ENCODE measurements at places on chromosomes 16 and 17.
A peak's percentile ranks its signal among the peaks of the same experiment; 100 is the strongest.

DNA sequence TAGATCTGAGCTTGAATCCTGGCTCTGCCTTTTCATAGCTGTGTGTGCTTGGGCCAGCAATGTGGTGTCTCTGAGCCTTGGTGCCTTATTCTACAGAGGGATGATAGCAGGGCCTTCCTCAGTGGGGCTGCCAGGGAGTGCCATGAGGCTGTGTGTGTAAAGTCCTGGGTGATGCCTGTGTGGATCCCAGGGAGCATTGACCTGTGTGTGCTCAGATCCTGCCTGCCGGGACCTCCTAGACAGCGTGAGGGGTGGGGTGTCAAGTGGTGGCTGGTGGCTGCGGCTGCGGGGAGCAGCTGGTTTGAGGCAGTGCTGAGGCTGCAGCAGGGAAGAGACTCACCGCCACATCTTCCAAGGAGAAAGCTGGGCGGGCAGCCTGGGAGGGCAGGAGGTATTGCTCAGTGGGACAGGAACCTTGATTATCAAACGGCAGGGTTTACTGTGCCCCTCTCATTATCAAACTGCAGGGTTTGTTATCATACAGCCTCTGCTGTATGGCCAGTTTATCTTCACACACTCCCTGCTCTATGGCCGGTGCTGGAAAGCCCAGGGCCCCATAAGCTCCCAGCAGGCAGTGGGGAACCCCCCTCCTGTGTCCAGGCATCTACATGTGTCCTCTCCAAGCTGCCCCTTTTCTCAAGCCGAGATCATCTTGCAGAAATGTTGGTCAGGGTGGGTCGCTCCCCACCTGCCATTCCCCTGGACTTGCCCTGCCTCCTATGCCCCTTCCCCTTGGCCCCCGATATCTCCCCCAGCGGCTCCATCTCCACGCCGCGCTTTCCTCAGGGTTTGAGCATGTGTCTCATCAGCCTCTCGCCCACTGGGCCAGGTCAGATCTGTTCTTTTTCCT, 3.1 kb upstream of the ADCY7 start:
- DNase-seq: no peak

GRCh38 chr16:54059319-54059718, 227.3 kb downstream of the IRX3 start:
- no peak for DNase-seq

- no peak for DNase-seq
Observed at GRCh38 chr17:41913798-41914197, 5.0 kb downstream of the ACLY start.

DNA sequence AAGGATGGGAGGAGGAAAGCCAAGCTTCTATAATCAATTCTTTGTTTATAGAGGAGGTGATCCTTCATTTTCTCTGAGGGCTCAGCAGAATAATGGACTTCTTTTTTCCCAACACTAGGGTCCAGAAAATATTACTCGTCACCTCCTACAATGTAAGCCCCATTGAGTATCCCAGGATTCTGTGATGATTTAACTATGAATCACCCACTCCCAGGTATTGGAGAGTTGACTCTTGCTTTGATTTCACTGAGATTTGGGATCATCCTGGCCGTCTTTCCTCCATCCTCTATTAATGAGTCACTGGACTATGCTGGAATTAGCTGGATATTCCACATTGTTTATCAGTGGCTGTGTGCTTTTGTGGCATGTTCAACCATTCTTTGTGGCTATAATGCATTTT, 452.0 kb downstream of the NPIPA7 start:
- DNase-seq: peak; percentile 26

DNA sequence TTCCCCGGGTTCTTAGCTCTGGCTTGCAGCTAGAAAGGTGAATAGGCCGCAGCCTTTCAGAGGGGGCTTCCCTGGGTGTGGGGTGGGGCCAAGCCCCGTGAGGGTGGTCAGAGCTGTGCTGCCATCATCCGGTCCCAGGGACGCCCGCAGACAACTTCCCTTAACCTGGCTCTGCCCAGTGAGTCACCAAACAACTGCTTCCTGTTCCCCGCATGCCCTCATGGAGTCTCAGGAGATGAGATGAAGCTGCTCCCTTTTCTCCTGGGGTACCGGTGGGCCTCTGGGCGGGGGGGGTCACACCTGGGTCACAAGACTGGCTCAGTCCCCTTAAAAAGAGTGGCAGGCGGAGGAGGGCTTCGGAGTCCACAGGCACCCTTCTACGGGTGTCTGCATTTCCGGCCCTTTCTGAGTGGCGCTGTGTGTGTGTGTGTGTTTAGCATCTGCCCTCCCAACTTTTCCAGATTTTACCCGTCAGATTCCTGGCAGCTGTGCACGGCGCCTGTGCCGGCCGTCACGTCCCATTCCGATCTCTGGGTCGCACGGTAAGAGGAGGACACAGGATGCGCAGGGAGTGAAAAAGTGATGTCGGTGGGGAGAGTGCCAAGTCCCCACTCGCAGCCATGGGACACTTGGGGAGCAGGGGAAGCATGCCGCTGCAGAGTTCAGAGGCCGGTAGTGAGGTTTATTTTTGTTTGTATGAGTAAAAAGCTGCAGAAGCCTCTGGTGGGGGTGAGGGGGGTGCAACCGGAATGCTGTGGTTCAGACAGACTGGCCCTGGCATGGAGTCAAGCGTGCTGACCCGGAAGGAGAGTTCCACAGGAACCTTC, 16.8 kb downstream of the HIC1 start:
- DNase-seq: no peak

GRCh38 chr16:84026606-84027005, 16.0 kb downstream of the SLC38A8 start:
- DNase-seq: no peak

- peak; percentile 57 for DNase-seq
Observed at GRCh38 chr17:29116804-29117753, 63.1 kb downstream of the MYO18A start.

GRCh38 chr16:17301593-17302135, 169.1 kb downstream of the XYLT1 start:
- DNase-seq: no peak

DNA sequence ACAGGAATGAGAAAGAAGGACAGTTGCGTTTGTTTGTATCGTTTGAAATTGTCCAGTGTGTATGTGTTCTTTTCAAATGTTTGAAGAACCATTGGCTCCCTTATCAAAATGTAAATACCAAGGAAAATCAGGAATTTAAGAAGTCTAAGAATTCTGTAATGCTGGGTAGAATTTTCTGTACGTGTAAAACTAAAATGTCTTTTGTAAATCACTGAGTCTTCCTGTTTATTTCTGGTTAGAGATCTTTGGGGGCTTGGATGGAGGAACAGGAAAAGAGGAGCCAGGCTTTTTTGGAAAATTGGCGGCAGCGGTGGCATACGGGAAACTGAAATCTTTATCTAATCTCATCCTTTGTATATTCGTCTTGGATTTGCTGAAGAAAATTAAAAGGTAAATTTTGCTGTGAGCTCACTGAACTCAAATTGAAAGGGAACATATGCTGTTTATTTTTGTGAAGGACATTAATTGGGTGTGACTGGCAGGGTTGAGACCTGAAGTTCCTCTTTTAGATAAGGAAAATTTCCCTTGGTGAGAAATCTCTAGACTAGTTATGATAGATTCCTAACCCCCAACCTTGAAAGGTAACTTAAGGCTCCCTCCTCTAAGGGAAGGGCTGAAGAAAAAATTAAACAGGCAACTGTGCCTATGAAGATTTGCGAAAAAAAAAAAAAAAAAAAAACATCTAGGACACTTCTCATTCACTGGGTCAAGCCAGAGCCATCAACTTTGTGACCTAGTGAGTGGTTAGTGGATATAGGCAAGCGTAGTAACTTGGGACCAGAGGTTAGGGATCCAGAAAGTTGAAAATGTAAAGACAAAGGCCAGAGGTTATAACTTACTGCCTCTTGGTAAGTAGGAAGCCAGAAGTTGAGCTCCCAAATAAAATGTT, 10.8 kb downstream of the TAT start:
- no peak for DNase-seq

GRCh38 chr16:50609471-50609870, 61.3 kb downstream of the NKD1 start:
- DNase-seq: no peak

DNA sequence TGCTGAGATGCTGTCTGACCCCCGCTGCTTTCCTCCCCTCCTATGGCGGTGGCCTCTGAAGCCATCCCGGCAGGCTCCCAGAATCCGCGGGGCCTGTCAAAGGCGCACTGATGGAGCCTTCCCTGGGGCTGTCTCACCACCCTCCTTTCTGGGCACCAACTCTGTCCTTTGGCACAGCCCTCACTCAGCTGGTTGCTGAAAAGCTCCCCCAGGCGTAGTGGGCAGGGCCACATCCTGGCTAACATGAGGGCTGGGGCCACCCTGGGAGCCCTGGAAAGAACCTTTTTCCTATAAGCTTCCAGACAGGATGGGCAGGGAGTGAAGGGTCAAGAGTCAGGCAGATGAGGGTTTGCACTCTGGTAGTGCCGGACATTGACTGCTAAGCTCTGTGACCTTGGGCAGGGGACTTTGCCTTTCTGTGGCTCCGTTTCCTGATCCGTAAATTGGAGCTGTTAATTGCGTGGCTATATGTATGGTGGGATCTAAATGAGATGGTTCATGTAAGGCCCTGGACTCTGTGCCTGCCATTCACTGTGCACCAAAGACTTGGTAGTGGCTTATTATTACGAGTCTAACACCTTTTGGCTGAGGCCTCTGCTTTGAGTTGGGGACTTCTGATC, 27.6 kb upstream of the LASP1NB start:
- no peak for DNase-seq

GRCh38 chr16:12287796-12288536, 311.4 kb downstream of the SNX29 start:
- DNase-seq: no peak

DNA sequence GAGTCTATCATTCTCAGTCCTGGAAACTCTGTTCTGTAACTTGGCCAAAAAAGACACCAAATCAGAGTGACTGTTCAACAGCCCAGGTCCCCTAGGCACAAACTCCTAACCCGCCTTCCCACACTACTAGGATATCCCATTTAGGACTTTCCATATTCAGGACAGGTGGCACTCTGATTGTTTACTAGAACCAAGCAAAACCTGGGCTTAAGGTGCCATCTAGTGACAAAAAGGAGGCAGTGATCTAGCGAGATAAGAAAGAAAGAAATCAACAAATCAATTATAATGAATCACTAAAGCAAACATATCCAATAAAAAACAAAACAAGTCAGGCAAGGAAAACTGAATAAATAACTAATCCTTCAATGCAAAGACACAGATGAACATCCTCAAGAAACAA, 203.9 kb downstream of the CEP112 start:
- no peak for DNase-seq

DNA sequence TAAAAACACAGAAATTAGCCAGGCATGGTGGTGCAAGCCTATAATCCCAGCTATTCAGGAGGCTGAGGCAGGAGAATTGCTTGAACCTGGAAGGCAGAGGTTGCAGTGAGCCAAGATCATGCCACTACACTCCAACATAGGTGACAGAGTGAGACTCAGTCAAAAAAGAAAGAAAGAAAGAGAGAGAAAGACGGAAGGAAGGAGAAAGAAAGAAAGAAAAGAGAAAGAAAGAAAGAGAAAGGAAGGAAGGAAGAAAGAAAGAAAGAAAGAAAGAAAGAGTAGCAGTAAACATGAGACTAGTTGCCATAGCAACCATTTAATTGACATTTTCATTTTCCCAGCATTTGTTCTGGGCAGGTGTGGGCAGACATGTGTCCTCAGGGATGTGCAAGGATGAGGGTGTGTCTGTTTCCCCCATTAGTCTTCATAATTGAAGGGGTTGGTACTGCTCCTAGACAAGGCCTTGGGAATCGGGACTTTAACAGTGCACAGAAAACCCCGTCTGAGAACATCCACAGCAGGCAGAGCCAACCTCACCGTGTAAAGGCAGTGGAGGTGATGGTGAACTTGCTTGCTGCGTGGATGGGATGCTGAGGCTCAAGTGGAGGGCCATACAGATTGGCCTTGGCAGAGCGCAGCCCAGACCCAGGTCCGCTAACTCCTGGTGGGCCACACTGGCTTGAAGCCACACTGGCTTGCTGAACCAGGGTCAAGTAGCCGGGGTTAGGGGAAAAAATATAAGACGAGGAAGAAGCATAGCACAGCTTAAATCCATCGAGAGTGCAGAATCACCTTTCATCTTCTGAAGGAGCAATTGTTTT, 35.2 kb upstream of the KIFC3 start:
- no peak for DNase-seq

GRCh38 chr17:1797323-1797722, 32.4 kb downstream of the SMYD4 start:
- no peak for DNase-seq

DNA sequence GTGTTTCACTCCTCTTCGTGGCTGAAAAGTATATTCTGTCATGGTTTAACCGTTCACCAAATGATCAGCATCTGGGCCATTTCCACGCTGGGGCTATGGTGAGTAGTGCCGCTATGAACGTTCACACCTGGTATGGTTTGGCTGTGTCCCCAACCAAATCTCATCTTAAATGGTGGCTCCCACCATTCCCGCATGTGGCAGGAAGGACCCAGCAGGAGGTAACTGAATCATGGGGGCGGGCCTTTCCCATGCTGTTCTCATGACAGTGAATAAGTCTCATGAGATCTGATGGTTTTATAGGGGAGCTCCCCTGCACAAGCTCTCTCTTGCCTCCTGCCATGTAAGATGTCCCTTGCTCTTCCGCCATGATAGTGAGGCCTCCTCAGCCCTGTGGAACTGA, 45.7 kb upstream of the ZNF469 start:
- DNase-seq: no peak

- peak; percentile 41 for DNase-seq
Observed at GRCh38 chr17:67615011-67615561, 102.7 kb upstream of the NOL11 start.

GRCh38 chr17:28043741-28044140, 1.3 kb downstream of the NLK start:
- no peak for DNase-seq

GRCh38 chr16:80931801-80932707, 74.6 kb downstream of the CMC2 start:
- DNase-seq: no peak

Measured in COLO829 (cell line).